ENCODE measurements at places on chromosomes 12 and 14.

DNA sequence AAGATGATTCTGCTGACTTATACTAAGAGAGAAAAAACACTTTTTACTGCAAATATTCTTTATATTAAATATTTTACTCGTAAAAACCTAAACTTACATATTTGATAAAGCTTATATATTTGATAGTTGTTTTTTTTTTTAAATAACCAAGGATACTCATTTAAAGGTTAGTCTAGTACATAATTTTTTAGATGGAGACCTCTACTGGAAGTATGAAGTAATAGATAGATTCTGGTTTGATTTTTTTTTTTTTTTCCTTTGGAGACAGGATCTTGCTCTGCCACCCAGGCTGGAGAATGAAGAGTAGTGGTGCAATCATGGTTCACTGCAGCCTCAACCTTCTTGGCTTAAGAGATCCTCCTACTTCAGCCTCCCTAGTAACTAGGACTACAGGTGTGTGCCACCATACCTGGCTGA, 16.4 kb downstream of the ARID2 start:
- DNase-seq = no peak

DNA sequence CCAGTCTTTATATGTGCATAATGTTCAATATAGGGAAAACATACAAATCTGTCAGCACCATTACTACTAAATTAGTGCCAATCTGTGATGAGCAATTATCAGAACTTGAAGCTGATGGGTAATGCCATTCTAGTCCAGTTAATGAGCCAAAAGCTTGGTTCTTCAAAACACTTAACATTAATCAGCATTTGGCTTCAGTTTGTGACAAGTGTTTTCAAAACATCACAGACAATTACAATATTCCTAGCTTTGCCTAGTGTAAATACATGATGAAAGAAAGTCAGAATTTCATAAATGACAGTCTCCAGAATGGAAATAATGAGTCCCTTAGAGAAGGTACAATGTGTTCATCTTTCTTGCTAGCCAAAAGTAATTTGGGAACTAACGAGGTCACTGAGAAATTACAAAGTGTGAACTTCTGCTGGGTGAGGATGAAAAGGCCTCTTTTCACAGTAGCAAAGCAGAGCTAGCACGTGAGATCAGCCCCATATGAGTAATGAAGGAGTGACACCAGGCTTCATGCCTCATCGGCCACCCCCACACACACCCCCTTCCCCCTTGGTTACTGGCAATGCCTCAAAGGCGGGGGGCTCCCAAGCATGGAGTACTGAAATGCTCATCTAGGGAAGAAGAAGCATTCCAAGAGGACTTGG, 180.6 kb upstream of the EEA1 start:
- DNase-seq = peak; percentile 93

- DNase-seq = no peak
These were observed 477.8 kb downstream of the ZFP36L1 start for GRCh38 chr14:68315081-68315480.

DNA sequence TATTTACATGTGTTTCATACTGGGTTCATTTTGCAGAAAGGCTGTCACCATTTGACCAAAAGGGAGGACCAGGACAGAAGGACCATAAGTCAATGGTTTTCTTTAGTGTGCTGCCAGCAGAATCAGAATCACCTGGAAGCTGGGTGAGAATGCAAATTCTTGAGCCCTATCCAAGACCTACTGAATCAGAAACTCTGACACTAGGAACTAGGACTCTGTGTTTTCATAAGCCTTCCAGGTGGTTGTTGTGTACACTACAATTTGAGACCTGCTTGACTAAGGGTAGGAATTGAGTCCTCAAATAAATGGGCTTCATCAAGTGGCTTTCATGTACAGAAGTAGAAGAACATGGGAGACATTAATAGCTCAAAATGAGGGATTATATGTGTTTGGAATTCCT, 32.2 kb downstream of the PDE6H start:
- no peak for DNase-seq

- DNase-seq = no peak
These were observed 4.0 kb downstream of the SYNDIG1L start for GRCh38 chr14:74421981-74422380.

DNA sequence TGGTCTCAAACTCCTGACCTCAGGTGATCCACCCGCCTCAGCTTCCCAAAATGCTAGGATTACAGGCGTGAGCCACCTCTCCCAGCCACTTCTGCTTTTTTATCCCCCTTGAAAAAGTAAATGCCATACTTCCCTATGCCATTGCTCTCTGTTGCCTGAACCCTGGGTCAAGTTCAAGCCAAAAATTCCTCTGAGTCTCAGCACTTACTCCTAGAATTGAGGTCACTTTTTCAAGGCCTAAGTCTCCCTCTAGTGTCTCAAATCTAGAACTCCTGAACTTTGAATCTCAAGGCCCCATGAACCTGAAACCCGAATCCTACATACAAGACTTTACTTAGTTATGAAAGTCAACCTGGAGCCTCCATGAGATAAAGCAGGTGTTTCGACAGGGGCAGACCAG, 1.4 kb upstream of the APOBEC1 start:
- DNase-seq = no peak

DNA sequence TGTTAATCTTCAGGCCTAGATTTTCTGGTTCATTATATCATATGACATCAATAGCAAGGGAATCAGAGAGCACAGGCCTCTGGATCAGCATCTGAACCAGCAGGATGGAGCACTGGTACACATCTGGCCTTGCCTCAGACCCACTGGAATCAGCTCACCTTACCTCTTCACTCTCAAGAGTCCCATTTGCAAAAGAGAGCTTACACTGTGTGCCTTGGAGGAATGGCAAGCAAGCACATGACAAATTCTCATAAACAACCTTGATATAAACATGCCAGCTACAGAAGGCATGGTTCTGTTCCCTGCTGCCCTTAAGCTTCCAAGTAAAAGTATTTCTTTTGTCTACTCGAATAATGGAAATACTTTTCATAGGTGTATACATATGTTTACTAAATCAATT, 128.6 kb upstream of the CPM start:
- DNase-seq = no peak

DNA sequence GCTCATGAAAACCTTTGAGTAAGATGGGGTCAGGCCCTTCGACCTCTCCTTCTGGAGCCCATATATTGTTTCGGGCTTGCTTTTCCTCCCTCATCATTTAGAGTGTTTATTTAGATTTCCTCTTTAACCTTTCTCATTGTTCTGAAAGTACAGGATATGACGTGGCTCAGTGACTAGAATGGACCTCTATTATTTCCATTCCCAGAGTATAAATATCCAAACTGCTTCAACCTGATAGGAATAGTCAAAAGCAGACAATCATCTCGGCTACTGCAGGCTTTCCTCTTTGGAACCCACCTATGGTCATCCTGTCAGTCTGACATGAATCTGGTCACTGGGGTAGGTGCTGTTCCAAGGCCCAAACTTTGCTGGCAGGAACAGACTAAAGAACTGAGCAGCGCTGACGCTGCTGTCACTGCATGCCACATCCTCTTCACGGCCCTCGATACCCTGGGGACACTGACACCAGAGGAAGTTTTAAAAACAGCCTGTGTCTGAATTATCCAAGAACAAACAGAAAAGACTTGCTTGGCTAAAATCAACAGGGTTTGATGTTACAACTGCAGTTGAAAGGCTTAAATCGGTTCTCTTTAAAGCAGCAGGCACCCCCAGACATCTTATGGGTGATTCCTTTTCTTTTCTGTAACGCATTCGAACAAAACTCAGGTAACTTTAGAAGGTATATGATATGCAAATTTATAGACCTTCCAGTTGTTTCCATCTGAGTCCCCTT, 5.0 kb upstream of the DDX47 start:
- peak; percentile 34 for DNase-seq

DNA sequence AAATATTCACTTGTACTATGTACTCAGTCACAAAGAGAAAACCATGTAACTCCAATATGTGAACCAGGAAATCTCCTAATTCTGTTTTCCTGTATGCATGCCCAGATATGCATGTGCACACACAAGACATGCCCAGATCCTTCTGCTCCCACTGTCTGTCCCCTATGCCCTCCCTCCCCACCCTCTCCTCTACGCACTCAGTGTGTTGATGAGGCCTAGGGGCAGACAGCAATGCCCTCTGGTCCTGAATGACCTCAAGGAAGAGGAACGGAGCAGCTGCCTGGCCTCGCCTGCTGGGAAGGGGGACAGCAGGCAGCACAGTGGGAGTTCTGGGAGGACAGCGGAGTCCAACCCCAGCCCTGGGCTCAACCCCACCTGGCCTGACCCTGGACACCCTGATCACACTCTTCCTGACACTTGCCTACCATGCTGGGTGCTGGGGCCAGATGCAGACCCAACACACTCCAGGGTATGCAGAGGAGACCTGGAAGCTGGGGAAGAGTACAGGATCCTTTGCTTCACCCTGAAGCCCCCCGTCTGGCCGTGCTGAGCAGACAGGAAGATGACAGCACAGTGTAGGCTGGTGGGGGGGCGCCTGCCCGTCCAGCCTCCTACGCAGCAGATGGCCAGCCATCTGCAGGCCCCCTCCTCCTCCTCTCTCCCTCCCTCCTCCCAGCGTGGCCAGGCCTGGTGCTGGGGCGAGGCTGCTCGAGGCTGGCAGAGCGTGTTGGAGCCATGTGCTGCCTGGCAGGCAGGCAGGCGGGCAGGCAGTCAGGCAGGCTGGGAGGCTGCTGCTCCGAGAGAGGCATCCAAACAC, 106.6 kb upstream of the NCOR2 start:
- DNase-seq = peak; percentile 81

- DNase-seq = no peak
These were observed 11.6 kb downstream of the ACTN1 start for GRCh38 chr14:68967459-68967940.

- DNase-seq = no peak
These were observed 3.0 kb downstream of the EVL start for GRCh38 chr14:100067971-100068959.

DNA sequence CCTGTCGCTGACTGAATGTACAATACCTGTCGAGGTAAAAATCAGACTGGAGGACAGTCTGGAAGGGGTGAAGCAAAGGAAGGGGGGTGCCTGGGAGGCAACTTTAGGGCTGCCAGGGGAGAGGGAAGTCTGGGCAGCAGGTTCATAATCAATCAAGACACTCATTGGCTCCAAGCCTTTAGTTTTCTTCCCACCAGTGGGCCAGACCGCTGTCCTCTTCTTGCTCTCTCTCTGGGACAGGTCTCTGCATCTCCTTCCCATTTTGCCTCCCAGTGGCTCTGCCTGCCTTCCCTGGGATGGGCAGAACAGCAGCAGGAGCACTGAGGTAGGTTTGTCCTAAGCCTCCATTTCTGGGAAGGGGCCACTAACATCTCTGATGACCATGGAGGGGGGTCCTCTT, 206.5 kb downstream of the TTC8 start:
- DNase-seq = no peak

- no peak for DNase-seq
These were observed 14.6 kb downstream of the GALNT8 start for GRCh38 chr12:4734625-4735340.

DNA sequence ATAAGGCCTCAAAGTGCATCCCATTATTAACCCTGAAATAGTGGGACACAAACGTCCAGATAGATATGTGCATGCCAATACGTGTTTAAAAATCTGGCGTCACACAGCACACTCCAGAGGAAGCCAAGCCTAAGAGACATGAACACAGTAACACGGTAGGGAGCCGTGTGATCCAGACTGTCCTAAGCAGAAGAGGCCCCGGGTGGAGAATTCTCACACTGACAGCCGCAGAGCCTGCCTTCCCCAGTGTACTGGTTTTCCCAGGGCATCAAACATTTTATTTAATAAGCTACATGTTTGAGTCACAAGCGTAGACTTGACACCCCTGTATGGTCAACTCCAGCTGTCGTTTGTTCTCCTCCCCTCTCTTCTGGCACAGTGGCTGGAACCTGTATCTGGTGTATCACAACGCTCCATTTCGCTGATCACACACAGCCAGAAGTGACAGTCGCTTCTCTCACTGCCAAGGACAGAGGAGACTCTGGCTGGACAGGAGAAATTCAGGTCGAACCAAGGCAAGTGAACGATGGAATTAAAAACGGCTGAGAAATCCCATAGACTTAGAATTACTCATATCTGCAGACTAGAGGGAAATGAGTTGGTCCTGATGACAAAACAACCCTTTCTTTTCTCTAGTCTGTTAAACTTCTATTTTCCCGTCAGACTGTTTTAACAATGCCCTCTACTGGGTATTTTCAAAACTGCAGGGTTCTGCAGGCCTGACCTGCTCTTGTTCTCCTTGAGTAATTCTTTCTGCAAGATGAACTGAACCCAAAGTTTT, 359.9 kb downstream of the RGS6 start:
- peak; percentile 89 for DNase-seq

DNA sequence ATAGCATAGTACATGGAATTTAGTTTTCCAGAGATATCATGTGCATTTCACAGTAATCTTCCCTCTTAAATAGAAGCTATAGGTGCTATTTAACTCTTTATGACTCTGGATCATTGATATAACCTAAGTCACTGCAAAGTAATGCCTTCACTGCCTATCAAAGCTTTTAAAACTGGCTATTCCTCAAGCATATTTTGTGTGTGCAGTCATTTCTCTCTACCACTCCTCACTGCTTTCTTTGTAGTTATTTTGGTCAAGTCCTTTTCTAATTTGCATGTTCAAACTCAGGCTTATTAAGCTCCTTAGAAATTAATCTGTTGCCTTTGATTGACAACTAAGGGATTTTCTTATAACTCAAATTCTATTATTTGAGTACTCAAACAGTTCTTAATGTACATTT, 79.4 kb upstream of the PLEKHG7 start:
- no peak for DNase-seq

- DNase-seq = no peak
These were observed 155.2 kb upstream of the ALG10B start for GRCh38 chr12:38161123-38162000.

GRCh38 chr14:59359431-59360124, 105.6 kb downstream of the GPR135 start:
- no peak for DNase-seq

DNA sequence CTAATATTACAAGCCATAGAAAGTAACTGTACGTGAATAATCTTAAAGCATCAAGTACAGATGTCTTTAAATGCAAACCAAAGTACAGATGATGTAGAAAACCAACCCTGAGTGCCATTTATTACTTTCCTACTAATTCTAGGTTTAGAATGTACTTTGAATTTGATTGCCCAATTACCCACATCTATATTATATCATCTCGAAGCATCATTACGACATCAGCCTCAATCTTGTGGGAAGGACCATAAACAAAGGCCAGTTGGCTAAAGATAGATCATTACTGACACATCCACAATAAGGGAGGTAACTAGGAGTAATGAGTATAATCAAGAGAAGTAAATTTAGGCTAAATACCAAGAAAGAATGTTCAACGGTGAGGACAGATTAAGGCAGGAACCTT, 478.9 kb downstream of the BCAT1 start:
- peak; percentile 17 for DNase-seq
